ENCODE measurements at places on chromosomes 2 and 18.
A peak's percentile ranks its signal among the peaks of the same experiment; 100 is the strongest.

DNA sequence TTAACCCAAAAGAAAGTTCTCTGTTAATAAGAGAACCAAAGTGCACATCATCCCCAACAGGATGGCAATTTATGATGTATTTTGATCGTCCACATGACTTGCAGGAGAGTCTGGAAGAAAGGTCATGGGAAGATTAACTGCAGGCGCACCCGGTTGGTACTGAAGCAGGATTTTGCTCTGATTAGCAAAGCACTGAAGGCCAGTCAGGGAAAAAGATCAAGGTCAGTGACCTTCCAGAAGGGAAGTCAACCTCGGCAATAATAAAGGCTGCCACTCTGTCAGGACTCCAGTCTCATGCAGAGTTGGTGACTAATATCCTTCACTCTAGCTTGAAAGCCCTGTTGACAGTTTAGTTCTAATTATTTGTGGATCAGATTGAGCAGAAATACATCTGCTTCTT, 432.7 kb upstream of the RAB12 start:
- no peak for DNase-seq

GRCh38 chr18:55381277-55381676, 206.7 kb downstream of the TCF4 start:
- DNase-seq: peak; percentile 97

DNA sequence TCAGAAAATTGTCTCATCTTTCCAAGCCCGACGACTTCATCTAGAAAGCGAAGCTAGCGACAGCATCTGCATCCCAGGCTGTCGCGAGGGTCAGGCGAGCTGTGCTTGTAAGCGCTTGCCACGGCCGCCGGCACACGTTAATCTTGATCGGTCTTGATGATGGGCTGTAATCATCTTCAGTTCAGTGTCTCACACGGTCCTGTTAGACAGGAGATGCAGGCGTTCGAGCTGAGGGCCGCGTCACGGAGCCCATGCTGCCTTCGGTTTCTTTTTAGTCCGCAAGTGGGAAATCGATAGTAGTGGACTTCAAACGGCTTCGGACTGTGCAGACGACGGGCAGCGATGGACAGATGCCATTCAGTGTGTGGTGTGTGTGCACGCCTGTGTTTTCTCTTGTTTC, 43.6 kb downstream of the ADI1 start:
- no peak for DNase-seq

GRCh38 chr2:237718277-237718634, 80.3 kb upstream of the RBM44 start:
- DNase-seq: no peak

GRCh38 chr2:183967756-183968155, 630.6 kb upstream of the ZNF804A start:
- no peak for DNase-seq
